ENCODE measurements at places on chromosomes 5 and 9. TPM values are rescaled to one million over a fixed set of nuclear protein-coding genes. Genes with fewer than 3 reads are reported as not detected.

PDLIM4 gene
- polyA plus RNA-seq: 41.5 TPM

UGT3A1 gene
- polyA plus RNA-seq: not detected

NR6A1 gene
- 0.07 TPM for polyA plus RNA-seq

SPTAN1 gene
- polyA plus RNA-seq: 207 TPM

FGF18 gene
- 2.0 TPM for polyA plus RNA-seq

DNA sequence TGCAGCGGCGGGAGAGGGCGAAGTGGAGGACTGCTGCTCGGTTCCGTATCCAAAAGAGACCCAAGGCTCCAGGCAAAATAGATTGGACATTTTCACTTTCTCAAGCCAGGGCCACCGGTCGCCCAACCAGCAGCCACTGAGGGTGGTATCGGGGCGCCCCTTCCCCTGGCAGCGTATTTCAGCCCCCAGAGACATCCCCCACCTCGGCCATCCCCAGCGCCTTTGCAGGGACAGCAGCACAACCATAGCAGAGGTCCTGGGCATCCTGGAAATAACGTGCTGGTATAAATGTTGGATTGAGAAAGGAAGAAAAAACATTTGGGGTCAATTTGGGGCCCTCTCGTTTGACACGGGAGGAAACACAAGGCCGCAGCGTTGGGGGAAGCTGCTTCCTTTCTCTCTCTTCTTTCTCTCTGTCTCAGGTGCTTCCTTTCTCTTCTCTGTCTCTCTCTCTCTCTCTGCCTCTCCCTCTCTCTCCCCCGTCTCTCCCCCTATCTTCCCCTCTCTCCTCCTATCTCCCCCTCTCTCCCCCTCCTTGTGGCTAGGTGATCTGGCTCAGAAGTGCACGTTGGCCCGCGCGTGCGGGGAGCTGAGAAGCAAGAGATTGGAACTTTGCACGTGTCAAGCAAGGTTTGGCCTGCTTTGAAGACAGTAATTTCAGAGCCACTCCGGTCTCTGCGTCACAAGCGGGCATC lies 624 bp upstream of the RETREG1 start:
- peaks cover 20% of the 10 kb centered on the region for H3K27me3 ChIP-seq
- H3K36me3 ChIP-seq: no peaks in the 10 kb centered on the region
- DNase-seq: no peak
- peak overlapping the region; percentile 49 for H3K4me3 ChIP-seq
- peaks cover 2% of the 10 kb centered on the region for H3K4me1 ChIP-seq
- H3K27ac ChIP-seq: no peak overlapping the region

DNA sequence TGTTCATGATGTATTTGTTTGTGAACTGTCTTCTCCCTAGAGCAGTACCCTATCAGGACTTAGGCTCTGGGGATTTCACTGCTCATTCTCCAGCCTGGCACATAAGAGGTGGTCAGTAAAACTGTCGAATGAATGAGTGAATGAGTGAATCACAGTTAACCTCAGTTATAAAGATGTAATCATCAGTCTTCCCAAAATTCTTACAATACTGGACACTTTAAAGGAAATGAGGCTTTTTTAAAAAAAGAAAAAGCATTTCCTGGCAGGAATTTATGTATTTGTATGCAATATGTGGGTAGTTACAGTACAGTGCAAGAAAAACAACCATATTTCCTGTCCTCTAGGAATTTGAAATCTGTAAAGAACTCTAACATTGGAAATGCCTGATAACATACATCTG lies 59.6 kb downstream of the RAI14 start:
- no peak overlapping the region for H3K4me3 ChIP-seq
- peaks cover 22% of the 10 kb centered on the region for H3K4me1 ChIP-seq
- H3K27me3 ChIP-seq: no peaks in the 10 kb centered on the region

DNA sequence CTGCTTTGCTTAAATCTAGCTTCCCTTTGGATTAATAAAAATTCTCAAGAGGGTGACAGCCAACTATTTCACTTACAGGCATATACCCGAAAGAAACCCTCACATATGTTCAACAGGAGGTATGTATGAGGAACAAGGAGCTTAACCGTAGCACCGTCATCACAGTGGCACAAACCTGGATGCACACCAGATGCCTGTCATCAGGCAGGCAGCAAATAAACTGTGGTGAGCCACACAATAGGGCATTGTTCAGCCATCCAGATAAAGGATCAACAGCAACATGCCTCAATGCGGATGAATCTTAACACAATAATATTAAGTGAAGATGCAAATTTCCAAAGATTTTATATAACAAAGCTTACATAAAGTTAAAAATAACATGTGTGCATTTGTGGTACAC lies 5.5 kb upstream of the TNFSF15 start:
- no peak overlapping the region for H3K27ac ChIP-seq
- no peaks in the 10 kb centered on the region for H3K36me3 ChIP-seq
- H3K27me3 ChIP-seq: no peaks in the 10 kb centered on the region

Measured in fibroblast of lung (primary cell).